Left lung (tissue), 14 donors: ENCODE measurements at places on chromosomes 11 and 22. TPM values are rescaled to one million over a fixed set of nuclear protein-coding genes. Genes with fewer than 3 reads are reported as not detected.

GRCh38 chr11:119571311-119571710, 148.3 kb upstream of the THY1 start:
- no peak for DNase-seq

- DNase-seq: peak; percentile 78
These were observed 121.7 kb downstream of the SGSM3 start for GRCh38 chr22:40491990-40492631.

- DNase-seq: no peak
These were observed 87.8 kb upstream of the CLNS1A start for GRCh38 chr11:77725433-77725832.

DNA sequence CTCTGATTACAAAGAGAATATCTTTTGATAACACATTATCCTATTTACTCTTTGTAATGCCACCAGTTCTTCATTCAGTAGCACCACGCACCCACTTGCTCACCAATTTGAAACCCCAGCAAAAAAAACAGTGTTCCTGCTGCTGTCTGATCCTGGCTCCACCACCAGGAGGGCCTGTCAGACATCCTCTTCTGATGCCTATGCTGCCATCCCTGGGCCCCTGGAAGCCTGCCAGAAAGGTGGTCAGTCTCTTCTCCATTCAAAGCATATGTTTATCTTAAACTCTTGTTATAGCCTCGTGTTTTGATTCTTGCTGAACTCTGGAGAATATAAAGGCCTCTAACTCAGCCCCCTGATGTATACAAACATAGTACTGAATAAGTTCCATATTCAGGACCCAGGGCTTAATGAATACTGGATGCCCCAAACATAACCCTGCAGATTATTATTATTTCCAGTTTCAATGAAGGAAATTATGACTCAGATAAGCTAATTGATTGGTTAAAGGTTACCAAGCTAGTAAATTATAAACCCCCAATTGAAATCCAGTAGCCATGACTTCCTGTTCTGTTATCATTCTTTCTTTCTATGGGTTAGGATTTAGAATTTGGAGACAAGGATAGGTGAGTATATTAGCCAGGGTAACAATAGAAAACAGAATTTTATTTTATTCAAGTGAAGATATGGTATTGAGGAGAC, 116.7 kb downstream of the NTM start:
- no peak for DNase-seq

ZNF215 gene
- 1.5 TPM for polyA plus RNA-seq

DNA sequence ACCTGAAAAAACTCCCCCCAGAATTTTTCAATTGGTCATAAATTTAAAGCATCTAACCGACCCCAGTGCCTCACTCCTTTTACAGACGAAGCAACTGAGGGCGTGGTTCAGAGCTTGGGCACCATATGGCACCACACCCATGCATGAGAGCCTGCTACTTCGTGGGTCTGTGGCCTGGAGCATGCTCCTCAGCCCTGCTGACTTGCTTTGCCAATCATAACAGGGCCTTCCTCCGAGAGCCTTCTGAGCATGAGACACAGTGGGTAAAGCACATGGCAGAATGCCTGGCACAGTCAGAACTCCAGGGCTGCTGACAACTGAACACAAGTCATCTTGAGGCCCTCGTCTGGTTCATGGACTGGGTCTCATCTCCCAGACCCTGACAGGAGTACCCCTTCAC, 33.3 kb downstream of the HIRA start:
- DNase-seq: no peak

ASCC2 gene
- polyA plus RNA-seq: 52.7 TPM

GRCh38 chr11:62880231-62880802, 379 bp upstream of the SLC3A2 start:
- DNase-seq: peak; percentile 44

BET1L gene
- polyA plus RNA-seq: 36.1 TPM

USP35 gene
- polyA plus RNA-seq: 6.5 TPM

CLCF1 gene
- polyA plus RNA-seq: 11.9 TPM
